ENCODE measurements at places on chromosomes 12 and 14.

DNA sequence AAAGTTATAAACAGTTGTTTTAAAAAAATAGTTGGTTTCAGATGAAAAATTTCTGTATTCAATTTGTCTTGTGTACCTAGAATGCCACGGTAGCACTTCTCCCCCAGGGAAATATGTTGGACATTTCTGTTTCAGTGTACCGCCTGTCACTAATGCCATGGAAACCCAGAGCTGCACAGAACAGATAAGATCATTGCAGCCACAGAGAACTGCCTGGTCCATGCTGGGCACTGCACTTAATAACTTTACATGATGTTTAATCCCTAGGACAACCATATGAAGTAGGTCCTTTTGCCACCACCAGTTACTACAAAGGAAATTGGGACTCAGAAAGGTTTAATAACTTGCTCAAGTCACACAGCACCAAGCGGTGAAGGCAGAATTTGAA lies 253.4 kb upstream of the SRRM4 start:
- no peak for DNase-seq

DNA sequence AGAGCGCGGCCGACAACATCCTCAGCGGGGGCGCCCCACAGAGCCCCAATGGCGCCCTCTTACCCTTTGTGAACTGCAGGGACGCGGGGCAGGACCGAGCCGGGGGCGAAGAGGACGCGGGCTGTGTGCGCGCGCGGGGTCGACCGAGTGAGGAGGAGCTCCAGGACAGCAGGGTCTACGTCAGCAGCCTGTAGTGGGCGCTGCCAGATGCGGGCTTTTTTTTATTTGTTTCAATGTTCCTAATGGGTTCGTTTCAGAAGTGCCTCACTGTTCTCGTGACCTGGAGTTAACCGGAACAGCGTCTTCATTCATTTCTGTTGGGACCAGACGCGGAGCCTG lies 103.8 kb upstream of the FKBP4 start:
- DNase-seq = peak; percentile 34

- no peak for DNase-seq
Measured at GRCh38 chr12:14843425-14843887, at the start of gene ART4. Gene ART4, minus strand, starts transcription at chr12:14843526. Its CDS starts 413 bp downstream, at chr12:14843113.

GRCh38 chr14:102592763-102593060 lies 263 bp downstream of the RCOR1 start:
- no peak for DNase-seq

DNA sequence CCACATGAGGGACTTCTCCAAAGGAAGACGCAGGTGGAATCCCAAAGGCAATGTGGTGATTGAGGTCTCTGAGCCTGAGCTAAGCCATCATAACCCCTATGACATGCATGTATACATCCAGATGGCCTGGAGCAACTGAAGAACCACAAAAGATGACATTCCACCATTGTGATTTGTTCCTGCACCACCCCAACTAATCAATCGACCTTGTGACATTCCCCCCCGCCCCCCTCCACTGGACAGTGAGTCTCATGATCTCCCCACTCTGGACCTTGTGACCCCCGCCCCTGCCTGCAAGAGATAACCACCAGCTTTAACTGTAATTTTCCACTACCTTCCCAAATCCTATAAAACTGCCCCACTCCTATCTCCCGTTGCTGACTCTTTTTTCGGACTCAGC lies 87.9 kb downstream of the VCPKMT start:
- DNase-seq = no peak

GRCh38 chr12:12425616-12426015 lies 68.7 kb downstream of the BORCS5 start:
- DNase-seq = no peak

DNA sequence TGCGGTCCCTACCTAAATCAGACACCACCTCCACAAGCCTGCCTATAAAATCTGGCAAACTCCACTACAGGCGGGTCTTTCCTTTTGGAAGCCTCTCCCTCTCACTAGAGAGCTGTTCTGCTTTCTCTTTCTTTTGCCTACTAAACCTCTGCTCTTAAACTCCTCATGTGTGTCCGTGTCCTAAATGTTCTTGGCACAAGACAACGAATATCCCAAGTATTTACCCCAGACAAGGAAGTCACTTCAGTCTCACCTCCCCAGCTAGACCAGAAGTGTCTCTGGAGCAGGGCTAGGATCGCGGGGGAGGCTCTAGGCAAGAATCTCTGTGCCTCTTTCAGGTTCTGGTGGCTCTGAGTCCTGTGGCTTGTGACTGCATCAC lies 37.2 kb upstream of the FICD start:
- DNase-seq = no peak

GRCh38 chr12:53201639-53202038 lies 5.4 kb downstream of the ITGB7 start:
- no peak for DNase-seq

DNA sequence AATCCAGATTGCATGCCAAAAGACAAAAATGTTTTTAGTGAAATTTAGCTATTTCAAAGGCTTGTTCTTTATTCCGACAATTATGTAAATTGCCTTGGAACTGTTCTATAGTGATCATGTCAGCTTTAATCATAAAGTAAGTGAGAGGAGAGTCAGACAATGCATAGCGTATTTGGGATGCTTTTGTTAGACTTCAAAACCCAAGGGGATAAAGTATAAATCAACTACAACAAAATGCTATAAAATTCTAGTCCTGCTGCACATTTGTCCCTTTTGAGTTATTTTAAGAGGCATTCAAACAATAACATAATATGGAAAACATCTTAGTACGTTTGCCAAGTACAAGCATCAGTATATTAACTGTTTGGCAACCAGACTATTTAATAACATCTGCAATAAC lies 11.3 kb downstream of the RTRAF start:
- DNase-seq = no peak

GRCh38 chr12:124740691-124741137 lies 123.0 kb downstream of the SCARB1 start:
- no peak for DNase-seq

GRCh38 chr12:99914206-99914605 lies 70.5 kb downstream of the ANKS1B start:
- no peak for DNase-seq

- DNase-seq = no peak
Measured at GRCh38 chr12:66612090-66612775, 66.6 kb downstream of the GRIP1 start.

GRCh38 chr14:25237845-25238244 lies 187.9 kb upstream of the STXBP6 start:
- DNase-seq = no peak

DNA sequence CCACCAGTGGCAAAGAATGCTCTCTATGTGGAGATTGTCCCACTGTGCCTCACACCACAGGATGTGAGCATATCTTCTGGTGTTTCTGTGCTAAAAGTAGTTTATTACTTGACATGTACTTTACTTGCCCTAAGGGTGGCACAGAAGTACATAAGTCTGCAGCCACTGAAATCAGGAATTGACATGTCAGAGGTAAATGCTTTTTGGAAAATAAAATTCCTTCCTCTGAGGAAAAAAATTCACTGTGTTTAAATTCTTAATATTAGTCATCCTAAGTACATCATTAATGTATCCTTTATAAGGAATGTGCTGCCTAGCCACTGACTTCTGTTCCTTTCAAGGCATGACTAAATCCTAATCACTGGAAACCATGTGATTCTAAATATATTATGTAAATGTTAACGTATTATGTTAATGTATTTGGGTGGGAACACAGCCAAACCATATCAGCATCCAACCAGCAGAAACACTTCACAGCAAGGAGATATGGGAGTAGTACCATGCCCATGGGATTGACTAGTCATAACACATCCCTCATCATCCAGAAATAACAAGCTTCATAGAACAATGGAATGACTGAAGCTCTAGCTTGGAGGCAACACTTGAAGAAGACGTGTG lies 239.7 kb upstream of the PPFIA2 start:
- no peak for DNase-seq

DNA sequence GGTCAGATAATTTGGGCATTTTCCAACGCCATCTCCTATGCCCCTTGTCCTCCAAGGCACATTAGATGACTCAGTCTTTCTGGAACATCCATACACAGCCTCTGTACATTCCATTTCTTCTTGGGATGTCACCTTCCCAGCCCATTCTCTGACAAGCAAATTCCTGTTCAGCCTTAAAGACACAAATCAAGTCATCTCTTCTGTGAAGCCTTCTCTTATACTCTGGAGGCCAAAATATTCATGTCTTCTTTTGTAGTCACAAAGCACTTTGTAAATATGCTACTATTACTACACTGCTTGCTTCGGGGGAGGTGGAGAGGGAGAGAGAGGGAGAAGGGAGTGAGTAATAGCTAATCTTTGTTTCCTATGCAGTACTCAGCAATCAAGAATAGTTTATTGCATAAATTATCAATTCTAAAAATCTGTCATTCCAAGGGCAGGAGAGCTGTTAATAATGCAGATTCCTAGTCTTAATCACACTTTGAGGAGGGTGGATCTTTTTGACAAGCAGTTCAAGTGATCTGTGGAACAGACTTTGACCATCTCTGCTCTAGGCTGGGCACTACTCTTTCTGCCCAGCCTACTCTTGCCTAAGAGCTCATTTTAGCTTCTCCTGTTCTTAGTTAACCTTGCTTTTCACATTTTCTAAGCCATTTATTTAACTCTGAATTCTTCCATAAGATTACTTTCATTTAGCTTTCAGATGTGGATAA lies 27.9 kb downstream of the KCNMB4 start:
- DNase-seq = no peak

- no peak for DNase-seq
Measured at GRCh38 chr14:98888927-98889835, 382.8 kb downstream of the BCL11B start.

GRCh38 chr14:90345239-90345557 lies 13.5 kb upstream of the NRDE2 start:
- DNase-seq = no peak

DNA sequence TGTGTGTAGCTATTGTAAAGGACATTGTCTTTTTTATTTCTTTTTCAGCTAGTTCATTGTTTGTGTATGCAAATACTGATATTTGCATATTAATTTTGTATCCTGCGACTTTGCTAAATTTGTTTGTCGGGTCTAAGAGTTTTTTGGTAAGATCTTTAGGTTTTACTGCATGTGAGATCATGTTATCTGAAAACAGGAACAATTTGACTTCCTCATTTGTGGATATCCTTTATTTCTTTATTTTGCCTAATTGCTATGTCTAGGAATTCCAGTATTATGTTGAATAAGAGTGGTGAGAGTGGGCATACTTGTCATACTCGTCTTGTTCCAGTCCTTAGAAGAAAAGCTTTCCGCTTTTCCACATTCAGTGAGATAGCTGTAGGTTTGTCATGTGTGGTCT lies 28.8 kb downstream of the SIX4 start:
- DNase-seq = no peak

GRCh38 chr12:89461649-89462612 lies 62.7 kb downstream of the GALNT4 start:
- DNase-seq = no peak

DNA sequence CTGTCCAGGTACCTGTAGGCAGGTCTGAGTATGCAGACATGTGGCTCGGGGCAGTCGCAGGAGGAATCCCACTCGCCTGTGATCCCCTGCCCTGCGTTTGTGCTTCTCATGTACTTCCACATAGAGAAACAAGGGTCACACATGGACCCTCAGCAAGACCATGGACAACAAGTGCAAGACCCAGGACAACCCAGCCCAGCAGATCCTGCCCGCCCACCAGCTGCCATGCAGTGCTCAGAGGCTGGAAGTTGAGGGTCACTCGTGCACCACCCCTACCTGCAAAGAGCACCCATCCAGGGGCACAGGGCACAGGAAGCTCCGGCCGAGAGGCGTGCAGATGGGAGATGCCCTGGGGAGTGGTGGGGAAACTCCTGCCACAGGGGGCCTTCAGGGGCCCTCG lies 67.5 kb upstream of the C14orf180 start:
- no peak for DNase-seq

DNA sequence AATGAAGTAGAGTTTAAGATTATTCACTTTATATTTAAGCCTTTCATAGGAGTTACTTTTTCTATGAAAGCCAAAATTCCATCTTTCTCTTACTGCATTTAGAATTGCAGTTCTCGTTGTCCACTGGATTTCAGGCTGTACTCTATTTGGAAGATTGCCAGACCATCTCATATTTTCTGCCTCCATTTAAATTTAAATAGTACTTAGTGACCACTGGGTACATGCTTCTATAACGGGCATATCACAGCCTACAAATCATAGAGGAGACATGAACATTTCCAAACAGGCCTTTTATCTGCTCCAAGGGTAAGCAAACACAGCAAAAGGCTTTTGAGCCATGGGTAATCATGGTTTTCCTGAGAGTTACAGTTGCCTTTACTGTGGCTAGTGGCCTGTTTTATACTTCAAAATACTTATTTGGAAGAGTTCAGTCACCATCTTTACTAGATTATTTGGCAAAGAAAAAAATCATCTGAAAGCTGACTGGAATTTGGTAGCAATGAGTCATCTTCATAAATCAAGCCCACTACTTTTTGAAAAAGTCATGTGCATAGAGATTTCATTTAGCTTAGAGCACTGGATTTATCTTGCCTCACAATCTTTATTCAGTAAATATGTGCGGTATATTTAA lies 15.7 kb downstream of the ANO6 start:
- no peak for DNase-seq

DNA sequence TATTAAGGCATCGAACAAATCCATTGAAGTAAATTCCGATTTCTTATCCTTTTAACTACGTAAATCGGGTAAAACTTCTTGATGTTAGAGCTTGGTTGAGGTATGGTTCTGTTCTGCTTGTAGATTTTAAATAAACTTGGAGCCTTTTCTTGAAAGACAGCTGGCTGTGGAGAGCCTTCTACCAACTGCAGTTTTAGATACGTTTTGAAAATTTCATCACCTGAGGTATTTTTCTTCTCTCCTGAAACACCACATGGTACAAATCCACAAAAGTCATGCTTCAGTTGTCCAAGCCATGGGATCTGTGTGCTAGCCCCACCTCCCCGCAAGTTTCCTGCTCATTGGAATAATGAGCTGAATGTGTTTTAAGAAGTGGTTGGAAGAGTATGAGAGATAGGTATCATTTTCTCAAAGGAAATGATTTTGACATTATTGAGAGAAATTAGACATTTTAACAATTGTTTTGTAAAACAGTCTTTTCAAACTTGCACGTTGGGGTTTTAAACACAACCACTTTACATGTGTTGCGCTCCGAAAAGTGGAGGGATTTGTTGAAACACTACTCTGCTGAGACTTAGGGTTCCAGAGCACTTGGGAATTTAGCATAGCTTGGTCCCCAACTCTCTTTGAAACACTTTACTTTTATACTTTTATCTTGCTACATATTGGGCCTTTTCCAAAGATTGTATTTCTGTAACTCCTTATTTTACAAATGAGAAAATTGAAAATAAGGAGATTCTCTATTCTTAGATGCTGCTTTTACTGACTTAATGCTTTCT lies 1.4 kb downstream of the PPM1A start:
- DNase-seq = no peak

DNA sequence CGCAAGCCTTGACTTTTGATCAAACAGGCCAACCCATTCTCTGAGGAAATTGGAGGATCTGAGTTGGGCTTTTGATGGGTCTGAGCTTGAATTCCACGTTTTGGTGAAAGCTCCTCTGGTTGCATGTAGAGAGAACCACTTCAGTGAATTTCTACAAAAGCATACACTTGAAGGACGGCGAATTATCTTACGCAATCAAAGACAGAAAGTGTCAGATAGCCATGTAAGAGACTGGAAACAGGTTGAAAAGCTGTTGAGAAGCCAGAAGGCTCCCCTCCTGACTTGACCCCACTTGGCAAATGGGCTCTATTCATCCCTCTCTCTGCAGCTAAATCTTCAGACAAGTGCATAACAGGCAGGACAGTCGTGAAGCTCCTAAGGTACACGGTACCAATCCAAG lies 809.1 kb downstream of the BCL11B start:
- no peak for DNase-seq

Measured in stimulated activated CD4-positive, alpha-beta T cell treated with anti-CD3 and anti-CD28 coated beads, Interleukin-15, amount 100 ng/mL, for 1 hour (primary cell).